ENCODE measurements at places on chromosomes 12 and 14. TPM values are rescaled to one million over a fixed set of nuclear protein-coding genes. Genes with fewer than 3 reads are reported as not detected.

The RTL1 gene
- not detected for total RNA-seq

The WDR20 gene
- 16.7 TPM for total RNA-seq

The CLEC2B gene
- total RNA-seq = 0.23 TPM

The NKX2-8 gene
- 4.2 TPM for total RNA-seq

The SLC7A8 gene
- total RNA-seq = 19.0 TPM

The DPY19L2 gene
- 0.14 TPM for total RNA-seq

The RPL10L gene
- total RNA-seq = not detected

The TFCP2 gene
- 11.2 TPM for total RNA-seq

The PRB2 gene
- total RNA-seq = not detected

The OAS3 gene
- total RNA-seq = 8.9 TPM

The TMCC3 gene
- total RNA-seq = 7.6 TPM

The MSRB3 gene
- total RNA-seq = 2.1 TPM

The HSPA2 gene
- 7.3 TPM for total RNA-seq

The SLCO1B1 gene
- total RNA-seq = not detected

The LAG3 gene
- total RNA-seq = 0.14 TPM

The CLEC2A gene
- not detected for total RNA-seq

The RGS6 gene
- total RNA-seq = not detected

The TAS2R50 gene
- total RNA-seq = 0.23 TPM

The SIX1 gene
- total RNA-seq = 11.3 TPM

The DENND5B gene
- 4.3 TPM for total RNA-seq

The ZNF385A gene
- 52.3 TPM for total RNA-seq

The DNAJC22 gene
- 0.35 TPM for total RNA-seq

The SLC16A7 gene
- total RNA-seq = 3.0 TPM

The CAPZA3 gene
- not detected for total RNA-seq

The ESR2 gene
- total RNA-seq = 0.05 TPM

The CLEC7A gene
- 0.14 TPM for total RNA-seq

The C14orf93 gene
- total RNA-seq = 8.9 TPM
